ENCODE measurements at places on chromosomes 1 and 21.

- no peak for DNase-seq
These were observed 668.2 kb downstream of the KIF26B start for GRCh38 chr1:245822996-245823395.

DNA sequence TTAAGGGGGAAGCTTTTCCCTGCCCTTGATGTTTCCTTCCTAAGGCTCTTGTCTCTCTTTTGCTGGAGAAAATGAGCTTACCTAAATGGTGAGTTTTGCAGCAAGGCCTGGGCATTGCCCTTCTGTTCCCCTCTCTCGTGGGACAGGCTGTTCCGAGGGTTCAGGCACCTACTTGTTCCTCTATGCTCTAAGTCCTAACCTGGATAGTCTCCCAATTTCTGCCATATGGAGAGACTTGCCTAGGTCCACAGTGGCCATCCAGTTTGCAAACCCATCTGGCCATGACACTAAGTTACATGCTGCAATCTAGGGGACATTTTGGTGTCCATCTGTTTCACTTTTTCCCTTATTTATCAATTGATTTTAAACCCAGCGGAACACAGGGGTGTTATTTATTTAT, 192.0 kb upstream of the KIAA0040 start:
- no peak for DNase-seq

DNA sequence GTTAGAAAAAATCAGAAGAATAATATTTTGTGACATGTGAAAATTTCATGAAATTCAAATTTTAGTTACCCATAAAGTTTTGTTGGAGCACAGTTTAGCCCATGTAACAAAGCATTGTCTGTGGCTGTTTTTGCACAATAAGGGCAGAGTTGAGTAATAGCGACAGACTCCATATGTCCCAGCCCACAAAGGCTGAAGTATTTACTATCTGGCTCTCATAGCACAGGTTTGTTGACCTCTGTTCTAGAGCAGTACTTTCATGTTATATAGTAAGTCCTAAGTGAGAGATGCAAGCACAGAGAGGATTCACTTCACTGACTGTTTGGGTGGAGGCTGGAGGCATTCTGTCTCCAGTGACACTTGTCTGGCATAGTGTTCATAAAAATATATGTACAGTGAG, 6.8 kb downstream of the LAMC1 start:
- no peak for DNase-seq

DNA sequence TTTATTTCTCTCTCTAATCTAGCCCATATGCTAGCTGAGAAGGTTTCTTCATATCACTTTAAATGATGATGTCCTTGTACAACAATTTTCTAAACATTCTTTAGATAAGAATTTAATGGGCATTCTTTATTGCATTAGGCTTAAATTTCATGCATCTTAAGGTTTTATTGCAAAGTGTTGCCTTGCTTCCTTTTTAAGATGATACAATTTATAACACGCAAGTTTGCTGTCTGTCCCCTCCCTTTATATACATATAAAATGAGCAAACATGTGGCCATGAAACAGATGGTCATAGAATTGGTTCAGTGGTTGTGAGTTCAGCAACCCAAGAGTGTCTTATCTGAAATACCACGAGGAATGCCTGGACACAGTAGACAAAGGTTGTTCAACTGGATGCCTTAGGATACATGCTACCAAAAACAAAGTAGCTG, 12.1 kb downstream of the NBPF3 start:
- DNase-seq, result no peak

GRCh38 chr1:34113362-34113761, 51.7 kb downstream of the CSMD2 start:
- no peak for DNase-seq

DNA sequence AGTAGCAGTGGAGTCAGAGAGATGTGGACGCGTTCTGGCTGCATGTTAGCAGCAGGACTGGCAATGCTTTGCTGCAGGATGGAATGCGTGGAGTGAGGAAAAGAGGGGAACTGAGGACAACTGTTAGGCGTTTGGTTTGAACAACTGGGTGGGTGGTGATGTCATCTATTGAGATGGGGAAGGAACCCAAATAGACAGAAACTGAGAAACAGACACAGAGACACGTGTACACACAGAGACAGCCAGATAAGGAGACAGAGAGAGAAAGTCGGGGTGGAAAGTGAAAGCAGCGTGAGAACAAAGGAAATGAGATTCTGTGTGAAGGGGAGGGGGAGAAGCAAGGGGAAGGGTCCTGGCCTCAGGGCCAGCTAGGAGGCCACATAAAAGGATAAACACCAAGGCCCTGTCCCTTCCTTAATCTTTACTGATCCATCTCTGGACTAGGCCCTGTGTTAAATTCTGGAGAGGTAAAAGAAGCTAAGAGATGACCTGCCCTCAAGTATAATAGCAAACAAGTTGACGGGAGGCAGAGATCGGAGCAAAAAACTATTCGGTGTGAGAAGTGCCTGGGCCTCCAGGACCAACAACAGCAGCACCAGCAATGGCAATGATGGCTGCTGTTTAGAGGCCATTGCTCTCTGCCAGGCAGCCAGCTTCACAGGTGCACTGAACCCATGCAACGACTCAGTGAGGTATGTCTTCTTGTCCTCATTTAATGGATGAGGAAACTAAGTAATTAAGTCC, 31.6 kb downstream of the VWA5B1 start:
- DNase-seq, result no peak

GRCh38 chr1:77824079-77824478, 44.6 kb downstream of the MIGA1 start:
- no peak for DNase-seq

DNA sequence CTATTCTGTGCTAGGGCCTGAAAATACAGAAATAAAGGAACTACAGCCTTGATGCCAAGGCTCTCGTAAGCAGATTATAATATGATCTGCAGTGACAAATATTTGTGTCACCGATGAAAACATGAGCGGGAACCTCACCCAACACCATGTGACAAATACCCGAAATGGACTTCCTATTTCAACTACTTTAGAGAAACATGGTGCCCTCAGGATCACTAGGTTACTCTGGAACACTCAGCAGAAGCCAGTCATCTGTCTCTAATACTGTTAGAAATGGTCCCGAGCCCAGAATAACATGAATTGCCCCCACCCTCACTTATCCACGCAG, 463 bp upstream of the VAMP3 start:
- DNase-seq, result no peak

DNA sequence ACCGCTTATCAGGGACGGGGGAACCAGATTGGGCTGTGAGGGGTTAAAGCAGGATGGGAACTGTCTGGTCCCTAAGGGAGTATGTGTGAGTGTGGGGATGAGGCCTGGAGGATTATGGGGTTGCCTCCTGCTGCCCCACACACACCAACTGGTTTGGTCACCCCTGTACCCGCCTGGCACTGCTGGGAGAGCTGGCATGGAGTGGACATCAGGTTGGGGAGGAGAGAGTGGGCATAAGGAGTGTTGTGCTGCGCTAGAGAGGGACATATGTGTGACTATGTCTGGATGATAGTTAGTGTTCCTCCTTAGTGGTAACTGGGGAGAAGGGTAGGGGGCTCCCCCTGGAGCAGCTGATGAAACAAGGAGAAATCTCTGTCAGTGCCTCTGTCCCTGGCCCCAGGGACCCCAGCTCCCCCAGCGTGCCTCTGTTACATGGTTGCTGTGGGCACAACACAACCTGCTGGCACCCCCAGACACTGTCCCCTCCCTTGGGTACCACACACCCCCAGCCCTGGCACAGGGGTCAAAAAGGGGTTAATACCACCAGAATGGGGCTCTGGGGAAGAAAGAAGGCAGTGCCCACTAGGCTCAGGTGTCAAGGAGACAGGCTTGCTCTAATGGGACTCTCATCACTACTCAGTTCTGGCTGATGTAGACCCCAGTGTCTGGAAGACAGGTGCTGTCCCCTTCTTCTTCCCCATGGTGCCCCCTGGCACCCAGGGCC, 1.9 kb downstream of the ZBTB7B start:
- DNase-seq, result no peak

GRCh38 chr1:62391369-62391971, 45.4 kb upstream of the USP1 start:
- DNase-seq, result peak; percentile 27

DNA sequence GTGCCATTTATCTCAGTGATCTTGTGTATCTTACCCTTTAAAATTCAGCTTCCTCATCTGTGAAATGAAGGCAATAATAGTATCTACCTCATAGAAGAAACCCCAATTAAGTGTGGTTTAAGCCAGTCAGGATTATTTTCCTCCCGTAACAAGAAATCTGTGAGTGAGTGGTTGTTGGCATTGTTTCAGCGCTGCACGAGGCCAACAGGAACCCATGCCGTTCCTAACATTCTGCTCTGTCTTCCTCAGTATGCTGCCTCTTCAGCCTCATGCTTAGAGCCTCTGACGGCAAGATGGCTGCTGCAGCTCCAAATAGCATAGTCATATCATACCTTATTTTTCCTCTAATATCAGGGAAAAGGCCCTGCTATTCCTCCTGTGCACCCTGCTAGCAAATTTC, 289.7 kb downstream of the TM2D1 start:
- DNase-seq, result no peak

DNA sequence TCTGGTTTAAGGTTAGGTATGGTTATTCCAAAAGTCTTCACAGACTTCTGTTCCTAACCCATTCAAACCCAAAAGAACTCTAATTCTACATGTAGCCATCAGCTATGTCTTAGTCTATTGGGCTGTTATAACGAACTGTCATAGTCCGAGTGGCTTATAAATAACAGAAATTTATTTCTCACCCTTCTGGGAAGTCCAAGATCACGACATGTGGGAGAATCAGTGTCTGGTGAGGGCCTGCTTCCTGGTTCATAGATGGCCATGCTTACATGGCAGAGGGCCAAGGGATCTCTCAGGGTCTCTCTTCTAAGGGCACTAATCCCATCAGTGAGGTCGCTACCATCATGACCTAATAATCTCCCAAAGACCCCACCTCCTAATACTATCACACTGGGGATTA, 103.0 kb upstream of the PPP2R5A start:
- DNase-seq, result no peak

- no peak for DNase-seq
These were observed 12.5 kb downstream of the MDM4 start for GRCh38 chr1:204528677-204529076.

DNA sequence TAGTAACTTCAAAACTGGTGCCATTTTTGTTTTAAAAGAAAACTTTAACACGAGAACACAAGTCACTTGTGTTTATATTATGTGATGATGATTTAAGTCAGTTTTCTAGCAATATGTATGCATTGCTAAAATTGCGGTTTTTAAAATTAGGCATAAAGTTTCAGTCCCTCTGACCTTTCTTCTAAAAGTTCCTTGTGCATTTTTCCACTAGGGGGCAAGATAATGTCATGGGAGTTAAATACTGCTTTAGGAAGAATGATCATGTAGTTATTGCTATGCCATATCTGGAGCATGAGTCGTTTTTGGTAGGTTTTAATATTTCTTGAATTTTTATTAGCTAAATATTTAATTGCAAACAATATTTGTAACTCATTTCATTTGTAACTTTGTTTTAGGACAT, 10.7 kb downstream of the CDC7 start:
- peak; percentile 7 for DNase-seq

DNA sequence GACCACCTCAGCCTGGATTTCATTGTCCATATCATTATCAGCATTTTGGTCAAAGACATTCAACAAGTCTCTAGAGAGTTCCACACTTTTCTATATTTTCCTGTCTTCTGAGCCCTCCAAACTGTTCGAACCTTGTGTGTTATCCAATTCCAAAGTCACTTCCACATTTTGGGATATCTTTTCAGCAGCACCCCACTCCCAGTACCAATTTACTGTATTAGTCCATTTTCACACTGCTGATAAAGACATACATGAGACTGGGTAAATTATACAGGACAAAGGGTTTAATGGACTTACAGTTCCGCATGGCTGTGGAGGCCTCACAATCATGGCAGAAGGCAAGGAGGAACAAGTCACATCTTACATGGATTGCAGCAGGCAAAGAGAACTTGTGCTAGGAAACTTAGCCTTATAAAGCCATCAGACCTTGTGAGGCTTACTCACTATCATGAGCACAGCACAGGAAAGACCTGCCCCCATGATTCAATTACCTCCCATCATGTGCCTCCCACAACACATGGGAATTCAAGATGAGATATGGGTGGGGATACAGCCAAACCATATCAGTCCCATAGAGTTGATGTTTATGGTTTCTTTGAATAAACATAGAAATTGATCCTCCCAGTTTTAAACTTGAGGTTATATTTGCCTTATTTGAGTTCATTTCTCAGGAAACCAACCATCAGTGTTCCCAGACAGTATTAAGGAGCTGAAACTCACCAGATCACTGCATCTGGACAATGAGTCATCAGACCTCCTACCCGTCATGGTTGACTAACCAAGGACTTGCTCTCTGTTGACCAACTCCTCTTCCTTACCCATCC, 322.7 kb upstream of the DUSP10 start:
- no peak for DNase-seq

DNA sequence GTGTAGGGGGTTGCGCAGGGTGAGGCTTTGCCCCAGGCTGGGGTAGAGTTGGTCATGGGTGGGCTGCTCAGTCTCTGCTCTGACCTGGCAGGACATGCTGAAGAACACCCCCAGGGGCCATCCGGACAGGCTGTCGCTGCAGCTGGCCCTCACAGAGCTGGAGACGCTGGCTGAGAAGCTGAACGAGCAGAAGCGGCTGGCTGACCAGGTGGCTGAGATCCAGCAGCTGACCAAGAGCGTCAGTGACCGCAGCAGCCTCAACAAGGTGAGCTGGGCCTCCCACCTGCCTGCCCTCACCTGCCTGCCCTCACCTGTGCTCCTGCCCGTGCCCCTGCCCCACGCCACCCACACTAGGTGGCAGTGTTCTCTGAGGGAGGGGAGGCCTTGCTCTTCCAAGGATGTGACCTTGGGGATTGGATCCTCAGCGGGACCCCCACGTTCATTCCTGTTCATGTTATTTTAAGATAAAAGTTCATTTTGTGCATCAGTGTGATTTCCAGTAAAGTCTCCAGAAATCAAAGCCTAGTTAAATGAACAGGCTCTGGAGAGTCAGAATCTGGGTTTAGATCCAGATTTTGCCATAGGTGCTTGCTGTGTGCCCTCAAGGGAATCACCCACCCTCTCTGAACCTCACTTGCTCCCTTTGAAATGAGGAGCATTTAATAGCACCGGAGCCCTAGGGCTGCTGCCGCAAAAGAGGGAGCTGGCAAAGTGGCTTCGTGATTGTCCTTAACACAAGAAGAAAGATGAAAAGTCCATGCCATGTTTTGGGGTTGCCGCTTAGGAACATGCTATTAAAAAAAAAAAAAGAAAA, 87.9 kb downstream of the ARHGEF10L start:
- DNase-seq, result no peak

DNA sequence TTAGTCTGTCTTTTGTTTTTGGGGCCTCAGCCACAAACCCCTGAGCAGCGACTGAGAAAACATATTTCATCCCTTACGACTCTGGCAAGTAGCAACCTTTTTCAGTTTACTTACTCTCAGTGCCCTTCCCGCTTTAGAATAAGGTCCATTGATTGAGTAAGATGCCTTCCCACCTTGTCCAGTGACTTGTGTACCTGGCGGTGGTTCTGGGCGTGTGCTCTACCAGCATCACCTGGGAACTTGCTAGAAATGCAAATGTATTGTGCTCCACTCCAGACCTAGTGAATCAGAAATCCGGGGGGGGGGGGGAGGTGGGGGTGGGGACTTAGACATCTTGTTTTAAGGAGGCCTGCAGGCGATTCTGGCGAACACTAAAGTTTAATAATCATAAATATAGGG, 72.1 kb downstream of the S1PR1 start:
- DNase-seq, result no peak
